HFFc6 (cell line): ENCODE measurements at places on chromosomes 1 and 21. TPM values are rescaled to one million over a fixed set of nuclear protein-coding genes. Genes with fewer than 3 reads are reported as not detected.

The LRRC38 gene
- total RNA-seq: not detected in 3 replicates

The HCN3 gene
- total RNA-seq: 1.5 to 1.7 TPM (median 1.5 TPM) in 3 replicates

The HMGCS2 gene
- not detected in 2 replicates for total RNA-seq

The KCNK2 gene
- 61.5 and 79.8 TPM in 2 replicates for total RNA-seq

The KIF14 gene
- 4.9 to 11.6 TPM (median 10.2 TPM) in 3 replicates for total RNA-seq

The GPR153 gene
- total RNA-seq: 6.7 to 7.4 TPM (median 7.3 TPM) in 3 replicates

The DISP3 gene
- not detected in 3 replicates for total RNA-seq

The RABGGTB gene
- total RNA-seq: 73.6 to 84.5 TPM (median 73.8 TPM) in 3 replicates

DNA sequence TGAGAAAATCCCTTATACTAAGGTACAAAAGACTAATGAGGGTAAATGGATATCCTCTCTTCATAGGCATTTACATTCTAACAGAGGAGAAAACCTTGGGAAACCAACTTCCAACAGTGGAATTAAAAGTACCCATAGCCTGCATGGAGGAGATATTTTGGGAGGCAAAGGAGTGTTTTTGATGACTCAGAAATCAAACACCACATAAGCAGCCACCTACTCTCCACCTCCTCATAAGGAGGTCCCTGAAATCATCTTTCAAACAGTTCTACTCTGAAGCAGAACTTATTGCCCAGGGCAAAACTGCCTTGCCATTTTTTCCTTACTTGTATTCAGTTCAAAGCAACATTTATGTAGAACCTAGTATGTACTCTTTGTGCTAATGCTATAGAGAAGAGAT is 211.3 kb downstream of the KCNH1 start:
- no peak for DNase-seq

GRCh38 chr1:71086331-71086730 is 5.5 kb upstream of the ZRANB2 start:
- peak; percentile 87 for DNase-seq

DNA sequence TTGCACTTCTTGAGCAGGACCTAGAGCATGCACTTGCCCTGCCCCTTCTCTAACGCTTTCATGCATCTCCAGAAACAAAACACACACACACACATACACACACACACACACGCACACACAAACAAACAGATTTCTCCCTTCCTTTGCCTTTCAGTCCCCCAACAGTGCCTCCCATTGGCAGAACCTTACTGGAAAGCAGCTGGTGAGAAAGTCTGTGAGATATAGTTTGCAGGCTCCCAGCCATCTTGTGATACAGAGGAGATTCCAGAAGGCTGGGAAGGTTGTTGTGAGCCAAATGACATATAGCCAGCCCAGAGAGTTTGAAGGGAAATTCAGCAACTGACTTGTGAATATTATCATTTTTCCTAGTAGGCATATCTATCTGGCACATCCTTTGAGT is 35.9 kb upstream of the ZRANB2 start:
- DNase-seq: no peak

DNA sequence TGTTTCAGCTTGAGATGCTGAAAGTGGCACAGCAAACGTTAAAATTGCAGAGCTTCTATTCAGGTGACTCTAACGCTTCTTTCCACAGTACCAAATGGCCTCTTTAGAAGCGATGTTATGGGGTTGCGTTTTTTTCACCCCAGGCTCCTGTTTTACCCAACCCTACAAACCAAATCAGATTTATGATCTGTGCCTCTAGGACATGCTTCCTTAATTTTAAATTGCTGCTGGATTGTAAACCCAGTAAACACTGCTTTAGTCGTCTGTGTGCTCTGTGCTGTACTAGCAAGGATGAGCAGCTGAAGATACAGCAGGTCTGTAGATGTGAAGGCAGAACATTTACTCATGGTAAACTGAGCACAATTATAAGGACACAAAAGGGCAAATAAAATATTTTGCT is 13.0 kb downstream of the KCNK2 start:
- no peak for DNase-seq

- peak; percentile 36 for DNase-seq
These were observed 26.0 kb upstream of the KCNK2 start for GRCh38 chr1:215056584-215056983.

GRCh38 chr1:188022661-188023060 is 1193.9 kb downstream of the PLA2G4A start:
- DNase-seq: no peak

DNA sequence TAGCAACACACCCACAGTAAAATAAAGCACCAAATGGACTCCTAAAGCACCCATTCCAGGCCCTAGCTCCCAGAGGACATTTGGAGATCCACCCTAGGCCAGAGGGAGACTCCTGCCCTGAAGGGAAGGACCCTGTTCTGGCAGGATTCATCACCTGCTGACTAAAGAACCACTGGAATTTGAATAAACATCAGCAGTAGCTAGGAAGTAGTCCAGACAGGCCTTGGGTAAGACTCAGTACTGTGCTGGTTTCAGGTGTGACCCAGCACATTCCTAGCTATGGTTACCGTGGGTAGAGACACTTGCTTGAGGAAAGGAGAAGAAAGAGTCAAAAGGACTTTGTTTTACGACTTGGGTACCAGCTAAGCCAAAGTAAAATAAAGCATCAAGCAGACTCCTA is 92.7 kb upstream of the LRRC7 start:
- no peak for DNase-seq

DNA sequence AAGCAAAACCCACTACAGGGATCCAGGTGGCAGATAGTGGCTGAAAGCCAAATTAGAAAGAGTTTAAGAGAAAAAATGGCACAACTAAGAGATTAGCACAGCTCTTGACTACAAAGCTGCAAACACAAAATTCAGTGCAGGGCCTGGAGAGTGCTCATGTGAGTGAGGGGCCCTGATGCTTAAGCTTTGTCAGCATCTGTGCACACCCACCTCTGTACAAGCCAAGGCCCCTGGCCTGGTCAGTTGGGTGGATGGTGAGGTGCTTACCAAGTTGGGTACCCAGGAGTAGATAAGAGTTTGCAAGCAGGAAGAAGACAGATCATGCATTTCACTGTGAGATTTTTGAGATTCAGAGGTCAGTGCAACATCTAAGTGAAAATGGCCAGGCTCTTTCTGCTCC is 62.7 kb upstream of the ATP1B1 start:
- no peak for DNase-seq

GRCh38 chr21:28590026-28590425 is 402.7 kb downstream of the LTN1 start:
- no peak for DNase-seq

DNA sequence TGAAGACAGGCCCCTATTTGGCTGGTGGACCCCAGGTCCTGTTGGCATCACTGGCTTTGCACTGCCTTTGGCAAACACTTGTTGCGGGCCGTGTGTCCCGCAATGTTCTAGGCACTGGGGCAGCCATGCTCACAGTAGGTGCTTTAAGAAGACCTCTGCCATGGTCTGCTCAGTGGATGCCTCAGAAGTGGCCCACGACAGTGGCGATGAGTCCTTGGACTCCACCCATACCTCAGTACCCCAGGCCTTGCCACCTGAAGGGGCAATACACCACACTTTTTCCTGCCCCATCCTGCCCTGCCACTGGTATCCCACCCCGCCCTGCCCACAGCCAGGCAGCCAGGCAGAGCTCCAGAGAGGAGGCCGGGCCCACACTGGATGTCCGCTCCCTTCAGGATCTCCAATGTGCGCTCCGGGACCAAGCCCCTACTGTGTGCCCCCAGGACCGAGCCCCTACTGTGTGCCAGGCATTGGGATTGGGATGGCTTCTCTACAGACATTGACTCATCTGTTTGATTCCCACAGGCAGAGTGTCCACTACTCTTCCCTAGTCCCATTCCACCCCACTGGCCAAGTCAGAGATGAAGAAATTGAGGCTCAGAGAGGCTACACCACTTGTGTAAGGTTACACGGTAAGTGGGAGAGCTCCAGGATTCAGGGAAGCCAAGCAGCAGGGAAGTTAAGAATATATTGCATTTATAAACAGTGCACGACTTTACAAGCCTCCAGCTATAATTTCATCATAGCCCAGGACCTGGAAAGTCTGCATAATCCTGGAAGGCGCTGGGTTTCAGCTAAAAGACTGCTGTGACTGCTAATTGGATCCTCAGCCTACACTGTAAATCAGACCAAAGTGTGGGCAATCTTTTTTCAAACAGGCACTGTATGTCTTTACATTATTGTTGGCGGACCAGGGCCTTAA is 101.6 kb downstream of the DMRTB1 start:
- DNase-seq: no peak

DNA sequence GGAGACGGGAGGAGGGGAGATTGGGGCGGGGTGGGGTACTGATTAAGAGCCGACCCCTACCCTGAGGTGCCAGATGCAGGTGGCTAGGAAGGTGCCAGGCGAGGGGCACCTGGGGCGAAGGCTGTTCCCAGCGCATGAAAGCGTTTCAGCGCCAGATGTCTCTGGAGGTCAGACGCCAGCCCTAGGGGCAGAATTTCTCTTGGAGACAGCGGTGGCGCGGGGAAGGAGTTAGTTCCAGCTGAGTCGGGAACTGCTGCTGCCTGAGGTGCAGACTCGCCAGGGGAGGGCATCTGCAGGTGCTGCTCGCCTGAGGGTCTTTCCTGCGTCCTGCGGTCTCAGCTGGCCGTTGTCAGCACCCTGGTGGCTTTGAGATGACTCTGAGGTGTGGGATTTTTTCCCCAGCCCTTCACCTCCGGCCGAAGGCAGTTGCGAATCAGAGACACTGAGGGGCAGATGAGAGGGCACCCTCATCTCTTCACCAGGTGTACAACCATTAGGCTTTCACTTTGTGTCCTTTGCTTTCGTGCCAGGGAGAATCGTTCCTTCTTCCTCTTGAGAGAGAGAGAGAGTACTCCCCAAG is 539 bp downstream of the CGN start:
- no peak for DNase-seq

- DNase-seq: no peak
These were observed 13.3 kb downstream of the SMIM12 start for GRCh38 chr1:34846265-34846664.

- no peak for DNase-seq
These were observed 22.4 kb downstream of the LY9 start for GRCh38 chr1:160818207-160818937.

GRCh38 chr21:40372506-40372905 is 474.5 kb downstream of the DSCAM start:
- DNase-seq: no peak

GRCh38 chr1:43272161-43272560 is 2.4 kb downstream of the TMEM125 start:
- no peak for DNase-seq

DNA sequence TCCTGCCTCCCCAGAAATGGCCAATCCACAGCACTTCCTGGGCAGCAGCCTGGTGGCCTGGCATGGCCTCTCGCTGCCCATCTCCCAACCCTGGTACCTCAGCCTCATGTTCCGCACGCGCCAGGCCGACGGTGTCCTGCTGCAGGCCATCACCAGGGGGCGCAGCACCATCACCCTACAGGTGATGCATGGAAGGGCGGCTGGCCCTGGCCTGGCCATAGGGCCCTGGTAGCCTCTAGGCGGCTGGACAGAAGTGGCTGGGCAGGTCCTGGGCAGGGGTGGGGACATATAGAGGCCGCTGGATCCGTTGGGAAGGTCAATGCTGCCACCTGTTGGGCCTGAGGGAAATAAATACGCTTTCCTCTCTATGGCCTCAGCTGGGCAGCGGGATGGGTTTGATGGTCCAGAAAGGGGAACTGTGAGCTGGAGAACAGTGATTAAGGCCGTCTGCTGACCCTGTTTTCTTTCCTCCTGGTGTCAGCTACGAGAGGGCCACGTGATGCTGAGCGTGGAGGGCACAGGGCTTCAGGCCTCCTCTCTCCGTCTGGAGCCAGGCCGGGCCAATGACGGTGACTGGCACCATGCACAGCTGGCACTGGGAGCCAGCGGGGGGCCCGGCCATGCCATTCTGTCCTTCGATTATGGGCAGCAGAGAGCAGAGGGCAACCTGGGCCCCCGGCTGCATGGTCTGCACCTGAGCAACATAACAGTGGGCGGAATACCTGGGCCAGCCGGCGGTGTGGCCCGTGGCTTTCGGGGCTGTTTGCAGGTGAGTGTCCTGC is 14.4 kb downstream of the CELSR2 start:
- DNase-seq: peak; percentile 89

- no peak for DNase-seq
These were observed 61.2 kb upstream of the VTCN1 start for GRCh38 chr1:117271959-117272358.

GRCh38 chr1:1024149-1024770 is 4.3 kb downstream of the AGRN start:
- no peak for DNase-seq

- no peak for DNase-seq
These were observed 14.9 kb downstream of the COLGALT2 start for GRCh38 chr1:184022668-184023067.

GRCh38 chr1:43277116-43277876 is 7.5 kb downstream of the TMEM125 start:
- DNase-seq: no peak
